Smooth muscle cell of trachea (primary cell): ENCODE measurements at places on chromosomes 6 and 20. TPM values are rescaled to one million over a fixed set of nuclear protein-coding genes. Genes with fewer than 3 reads are reported as not detected.

Gene FAM8A1
- total RNA-seq = 21.7 and 25.0 TPM in 2 replicates

Gene TMEM63B
- 30.8 and 55.9 TPM in 2 replicates for total RNA-seq

Gene SCP2D1
- not detected in 2 replicates for total RNA-seq

Gene HTR1E
- not detected in 2 replicates for total RNA-seq

Gene ECT2L
- 0.50 TPM in 1 of 2 replicates, not detected in the other for total RNA-seq

Gene FRK
- total RNA-seq = 1.5 and 1.7 TPM in 2 replicates

Gene PRND
- not detected in 2 replicates for total RNA-seq

Gene GABRR1
- not detected in 2 replicates for total RNA-seq

Gene GGTLC1
- not detected in 2 replicates for total RNA-seq

Gene OR2H2
- total RNA-seq = not detected in 2 replicates

Gene FAM229B
- 14.4 and 26.2 TPM in 2 replicates for total RNA-seq

Gene TFAP2D
- not detected in 2 replicates for total RNA-seq

Gene TRIM15
- total RNA-seq = not detected in 2 replicates

Gene ASIP
- not detected in 2 replicates for total RNA-seq
